ENCODE measurements at places on chromosomes 4 and X.

GRCh38 chr4:15547392-15547791 lies 77.7 kb downstream of the CC2D2A start:
- DNase-seq, result no peak

GRCh38 chrX:44265559-44265958 lies 77.9 kb downstream of the EFHC2 start:
- DNase-seq, result no peak

GRCh38 chr4:76782837-76783236 lies 115.1 kb downstream of the SOWAHB start:
- no peak for DNase-seq

GRCh38 chrX:102832661-102833060 lies 104.4 kb upstream of the RAB40AL start:
- DNase-seq, result no peak

Data from suppressor macrophage treated with lipopolysaccharide for 4 hours (primary cell).